ENCODE measurements at places on chromosomes 3 and 15. TPM values are rescaled to one million over a fixed set of nuclear protein-coding genes. Genes with fewer than 3 reads are reported as not detected.
A peak's percentile ranks its signal among the peaks of the same experiment; 100 is the strongest.

DNA sequence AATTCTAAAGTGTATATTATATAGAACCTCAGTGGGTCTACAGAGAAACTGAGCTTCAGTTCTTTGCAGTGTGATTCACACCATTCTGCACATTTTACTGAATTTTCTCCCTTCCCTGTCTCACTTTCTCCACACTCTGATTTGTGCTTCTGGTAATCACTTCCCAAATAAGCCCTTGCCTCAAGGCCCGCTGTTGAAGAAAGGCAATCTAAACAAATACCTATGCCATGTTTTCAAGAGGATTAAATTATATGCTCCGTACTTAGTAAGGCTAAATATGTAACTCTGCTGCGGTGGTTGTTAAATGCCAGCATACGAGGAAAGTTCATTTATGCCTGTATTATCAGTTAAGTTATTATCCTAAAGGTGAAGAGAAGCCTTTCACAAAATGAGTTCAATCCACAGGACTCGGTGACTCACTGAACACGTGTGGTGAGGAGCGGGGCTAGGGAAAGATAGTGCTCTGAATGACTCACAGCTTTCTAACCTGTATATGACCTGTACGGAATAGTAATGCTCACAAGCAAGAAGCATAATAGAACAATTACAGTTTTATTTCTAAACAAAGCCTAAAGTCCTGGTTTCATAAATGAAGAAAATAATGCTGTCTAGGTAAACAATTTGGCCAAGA, 25.1 kb downstream of the CNTN6 start:
- no peaks in the 10 kb centered on the region for H3K27me3 ChIP-seq
- no peak for DNase-seq
- no peaks in the 10 kb centered on the region for H3K36me3 ChIP-seq

Gene KNL1
- 0.42 TPM for total RNA-seq

- no peaks in the 10 kb centered on the region for H3K36me3 ChIP-seq
- H3K27me3 ChIP-seq, result no peaks in the 10 kb centered on the region
- peaks cover 5% of the 10 kb centered on the region for H3K4me1 ChIP-seq
- H3K27ac ChIP-seq, result no peak overlapping the region
- peak; percentile 59 for DNase-seq
Measured at GRCh38 chr3:124168271-124168670, 176.3 kb upstream of the ROPN1 start.

DNA sequence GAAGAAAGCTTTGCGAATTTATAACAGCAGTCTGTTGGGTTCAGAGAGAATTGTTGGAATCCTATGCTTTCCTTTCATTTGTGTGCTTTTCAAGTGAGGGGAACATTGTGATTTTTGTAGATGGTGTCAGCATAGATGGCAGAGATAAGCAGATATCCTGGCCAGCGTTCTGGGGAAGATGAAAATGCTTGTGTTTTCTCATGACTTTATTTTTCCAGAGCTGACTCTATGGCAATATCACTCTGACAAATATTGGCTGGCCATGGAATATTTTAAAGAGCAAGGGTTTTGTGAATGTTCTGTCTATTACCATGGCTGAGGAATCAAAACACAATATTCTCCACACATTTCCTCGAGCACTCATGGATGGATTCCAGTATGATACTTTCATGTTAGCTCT, 108.8 kb downstream of the MITF start:
- H3K4me3 ChIP-seq, result no peak overlapping the region
- no peaks in the 10 kb centered on the region for H3K4me1 ChIP-seq
- no peak overlapping the region for H3K27ac ChIP-seq
- H3K27me3 ChIP-seq, result no peaks in the 10 kb centered on the region

Gene NOX5
- 0.19 TPM for total RNA-seq

GRCh38 chr3:66437341-66437929, 63.4 kb downstream of the LRIG1 start:
- DNase-seq, result no peak
- no peaks in the 10 kb centered on the region for H3K36me3 ChIP-seq
- H3K27ac ChIP-seq, result no peak overlapping the region

- no peaks in the 10 kb centered on the region for H3K4me1 ChIP-seq
- H3K27me3 ChIP-seq, result no peaks in the 10 kb centered on the region
- no peak overlapping the region for H3K27ac ChIP-seq
- no peak overlapping the region for H3K4me3 ChIP-seq
- H3K36me3 ChIP-seq, result peaks cover 4% of the 10 kb centered on the region
Measured at GRCh38 chr3:179227349-179227748, 23.6 kb downstream of the KCNMB3 start.

- no peaks in the 10 kb centered on the region for H3K36me3 ChIP-seq
- no peaks in the 10 kb centered on the region for H3K4me1 ChIP-seq
- no peaks in the 10 kb centered on the region for H3K27me3 ChIP-seq
- peak; percentile 64 for DNase-seq
Measured at GRCh38 chr3:57942872-57943283, 65.3 kb upstream of the FLNB start.

Gene ZNF385D
- 108 TPM for total RNA-seq

Gene LRRC49
- 15.2 TPM for total RNA-seq

DNA sequence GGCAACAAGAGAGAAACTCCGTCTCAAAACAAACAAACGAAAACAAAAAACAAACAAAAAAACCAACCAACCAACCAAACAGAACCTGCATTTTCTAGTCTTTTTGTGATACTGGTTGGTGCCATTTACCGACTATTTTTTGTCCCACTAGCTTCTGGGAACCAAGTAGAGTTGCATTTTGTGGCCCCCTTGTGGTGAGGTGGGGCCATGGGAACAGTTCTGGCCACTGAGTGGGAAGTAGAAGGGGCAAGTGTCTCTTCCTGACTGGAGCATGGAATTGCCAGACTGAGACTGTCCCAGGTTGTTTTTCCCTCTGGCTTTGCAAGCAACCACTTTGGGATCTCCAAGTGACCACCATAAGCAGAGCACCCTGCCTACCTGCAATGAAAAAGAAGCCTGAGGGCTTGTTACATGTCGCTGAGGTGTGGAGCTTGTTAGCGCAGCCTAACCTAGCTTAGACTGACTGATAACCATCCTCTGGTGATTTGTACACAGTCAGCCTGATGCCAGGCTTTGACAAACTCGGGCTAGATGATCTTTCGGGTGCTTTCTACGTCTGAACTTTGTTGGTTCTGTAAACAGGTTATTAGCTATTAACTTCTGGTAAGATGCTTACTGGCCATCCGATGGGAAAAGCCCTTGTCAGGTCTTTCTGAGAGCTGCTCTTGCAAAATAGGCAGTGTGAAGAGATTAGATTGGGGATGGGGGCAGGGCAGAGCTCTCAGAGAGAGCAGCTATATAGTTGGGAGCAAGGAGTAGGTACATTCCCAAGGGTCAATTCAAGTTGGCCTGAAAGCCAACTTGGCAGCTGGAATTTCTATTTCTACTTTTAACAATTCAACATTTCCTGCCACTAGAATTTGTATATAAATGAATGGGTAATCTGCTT, 172.2 kb downstream of the SSR3 start:
- no peak overlapping the region for H3K4me3 ChIP-seq
- H3K4me1 ChIP-seq, result peaks cover 18% of the 10 kb centered on the region
- H3K27me3 ChIP-seq, result no peaks in the 10 kb centered on the region
- DNase-seq, result no peak
